ENCODE measurements at places on chromosomes 11 and 22. TPM values are rescaled to one million over a fixed set of nuclear protein-coding genes. Genes with fewer than 3 reads are reported as not detected.

- no peak overlapping the region for H3K27ac ChIP-seq
- peaks cover 5% of the 10 kb centered on the region for H3K27me3 ChIP-seq
- no peak for DNase-seq
- H3K4me1 ChIP-seq: no peaks in the 10 kb centered on the region
These were observed 253.7 kb upstream of the B3GAT1 start for GRCh38 chr11:134665571-134666270.

The TP53I11 gene
- total RNA-seq: 11.2 TPM

The HMBS gene
- 11.9 TPM for total RNA-seq

- no peak overlapping the region for H3K4me3 ChIP-seq
- no peaks in the 10 kb centered on the region for H3K27me3 ChIP-seq
- DNase-seq: peak; percentile 41
- no peaks in the 10 kb centered on the region for H3K36me3 ChIP-seq
These were observed 43.2 kb upstream of the CLMP start for GRCh38 chr11:123238297-123238696.

The GGTLC2 gene
- total RNA-seq: 0.37 TPM

- no peaks in the 10 kb centered on the region for H3K4me1 ChIP-seq
- DNase-seq: no peak
- H3K27ac ChIP-seq: no peak overlapping the region
- H3K36me3 ChIP-seq: no peaks in the 10 kb centered on the region
- no peak overlapping the region for H3K4me3 ChIP-seq
These were observed 89.7 kb downstream of the BRD1 start for GRCh38 chr22:49738006-49738405.

The CASP4 gene
- total RNA-seq: 50.9 TPM

The TRPM5 gene
- 0.07 TPM for total RNA-seq

- H3K4me3 ChIP-seq: no peak overlapping the region
- no peak overlapping the region for H3K27ac ChIP-seq
- peaks cover 6% of the 10 kb centered on the region for H3K4me1 ChIP-seq
- no peak for DNase-seq
These were observed 13.2 kb downstream of the PPFIBP2 start for GRCh38 chr11:7527029-7527428.

DNA sequence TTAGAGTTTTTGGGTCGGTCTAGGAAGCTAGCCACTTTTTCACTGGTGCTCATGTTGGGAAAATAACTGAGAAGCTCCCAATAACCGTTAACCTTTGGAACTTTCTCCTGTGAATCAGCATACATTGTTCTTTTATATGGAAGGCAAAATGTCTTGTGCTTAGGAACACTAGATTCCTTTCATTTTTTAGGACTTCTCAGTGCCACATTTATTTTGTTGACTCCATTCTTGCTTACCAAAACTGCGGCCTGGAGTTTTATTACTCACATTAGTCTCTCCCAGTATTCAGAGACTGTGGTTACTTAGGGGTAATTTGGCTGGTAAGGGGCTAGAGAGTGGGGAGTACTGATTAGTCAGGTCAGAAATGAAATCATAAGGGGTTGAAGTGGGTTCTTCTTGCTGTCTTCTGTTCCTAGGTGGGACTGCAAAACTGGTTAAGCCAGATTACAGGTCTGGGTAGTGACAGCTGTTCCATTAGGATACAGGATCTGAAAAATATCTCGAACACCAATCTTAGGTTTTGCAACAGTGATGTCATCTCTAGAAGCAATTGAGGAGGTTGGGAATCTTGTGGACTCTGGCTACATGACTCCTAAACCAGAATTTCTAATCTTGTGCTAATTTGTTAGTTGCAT lies 631.4 kb upstream of the LUZP2 start:
- no peaks in the 10 kb centered on the region for H3K36me3 ChIP-seq
- H3K27ac ChIP-seq: no peak overlapping the region
- H3K4me1 ChIP-seq: no peaks in the 10 kb centered on the region

- peak within 1 kb of the TSS; percentile 98 for H3K27ac ChIP-seq
- DNase-seq: peak; percentile 88
- peak within 1 kb of the TSS; percentile 70 for H3K4me3 ChIP-seq
- H3K27me3 ChIP-seq: no peaks in the 10 kb centered on the region
These were observed at the start of gene MYRF for GRCh38 chr11:61752117-61752924. MYRF (plus strand) TSS chr11:61752636; CDS start chr11:61752745, 109 bp downstream.

GRCh38 chr11:15266999-15267398 lies 152.3 kb downstream of the INSC start:
- H3K27ac ChIP-seq: no peak overlapping the region
- no peaks in the 10 kb centered on the region for H3K4me1 ChIP-seq
- no peak for DNase-seq
- H3K4me3 ChIP-seq: no peak overlapping the region
- H3K27me3 ChIP-seq: no peaks in the 10 kb centered on the region
- H3K36me3 ChIP-seq: no peaks in the 10 kb centered on the region

DNA sequence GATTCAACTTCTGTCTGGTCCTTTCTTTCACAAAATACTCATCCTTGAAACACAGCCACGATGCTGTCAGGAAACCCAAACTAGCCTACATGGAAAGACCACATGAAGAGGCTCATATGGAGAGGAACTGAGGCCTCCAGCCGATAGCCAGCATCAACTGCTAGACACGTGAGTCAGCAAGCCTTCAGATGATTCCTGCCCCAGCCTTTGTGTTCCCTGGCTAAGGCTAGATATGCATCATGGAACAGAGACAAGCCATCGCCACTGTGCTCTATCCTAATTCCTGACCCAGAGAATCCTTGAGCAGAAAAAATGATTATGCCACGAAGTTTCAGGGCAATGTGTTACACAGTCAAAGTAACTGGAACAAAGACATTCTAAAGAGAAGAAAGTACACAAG lies 75.5 kb downstream of the ENTHD1 start:
- no peak overlapping the region for H3K4me3 ChIP-seq
- H3K36me3 ChIP-seq: no peaks in the 10 kb centered on the region
- peaks cover 7% of the 10 kb centered on the region for H3K27me3 ChIP-seq
- DNase-seq: no peak

DNA sequence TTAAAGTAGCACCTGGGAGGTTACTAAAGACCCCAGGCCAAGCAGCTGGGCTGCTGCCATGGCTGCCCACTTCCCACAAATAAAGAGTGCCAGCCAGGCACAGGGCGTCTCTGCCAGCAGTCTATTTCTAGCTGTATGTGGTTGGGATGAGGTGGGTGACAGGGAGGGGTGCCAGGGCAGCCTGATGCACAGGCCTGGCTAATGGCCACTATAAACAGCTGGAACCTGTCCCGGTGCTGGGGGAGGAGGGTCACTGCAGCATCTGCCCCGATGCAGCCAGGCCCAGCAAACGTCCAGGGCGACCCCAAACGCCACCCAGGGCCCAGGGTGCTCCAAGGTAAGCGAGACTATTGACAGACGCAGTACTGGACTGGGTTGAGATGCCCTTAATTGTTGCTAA lies 37.4 kb downstream of the SCUBE1 start:
- H3K36me3 ChIP-seq: no peaks in the 10 kb centered on the region
- H3K27me3 ChIP-seq: no peaks in the 10 kb centered on the region
- H3K4me3 ChIP-seq: no peak overlapping the region
- no peak overlapping the region for H3K27ac ChIP-seq
- H3K4me1 ChIP-seq: peaks cover 18% of the 10 kb centered on the region
- no peak for DNase-seq

GRCh38 chr11:15940462-15941205 lies 415.7 kb downstream of the SOX6 start:
- H3K4me3 ChIP-seq: no peak overlapping the region
- H3K27me3 ChIP-seq: no peaks in the 10 kb centered on the region

GRCh38 chr22:30694640-30695350 lies at the start of gene OSBP2:
OSBP2 (plus strand) TSS chr22:30694874; CDS start chr22:30694910, 36 bp downstream.
- H3K36me3 ChIP-seq: no peaks in the 10 kb centered on the region
- peaks cover 7% of the 10 kb centered on the region for H3K4me1 ChIP-seq
- peak; percentile 77 for DNase-seq
- peak within 1 kb of the TSS; percentile 92 for H3K27ac ChIP-seq
- H3K4me3 ChIP-seq: peak within 1 kb of the TSS; percentile 87

The OR10A3 gene
- not detected for total RNA-seq

The PARVG gene
- 0.96 TPM for total RNA-seq

GRCh38 chr11:70631624-70632047 lies 233.3 kb downstream of the CTTN start:
- no peak for DNase-seq
- H3K36me3 ChIP-seq: no peaks in the 10 kb centered on the region
- H3K4me1 ChIP-seq: no peaks in the 10 kb centered on the region
- H3K27ac ChIP-seq: no peak overlapping the region
- H3K27me3 ChIP-seq: no peaks in the 10 kb centered on the region

GRCh38 chr22:39292561-39293074 lies 26.8 kb downstream of the RPL3 start:
- H3K27me3 ChIP-seq: no peaks in the 10 kb centered on the region
- no peaks in the 10 kb centered on the region for H3K36me3 ChIP-seq
- H3K4me1 ChIP-seq: peaks cover 26% of the 10 kb centered on the region
- H3K27ac ChIP-seq: peak overlapping the region; percentile 56

The KLHDC7B gene
- 0.92 TPM for total RNA-seq

DNA sequence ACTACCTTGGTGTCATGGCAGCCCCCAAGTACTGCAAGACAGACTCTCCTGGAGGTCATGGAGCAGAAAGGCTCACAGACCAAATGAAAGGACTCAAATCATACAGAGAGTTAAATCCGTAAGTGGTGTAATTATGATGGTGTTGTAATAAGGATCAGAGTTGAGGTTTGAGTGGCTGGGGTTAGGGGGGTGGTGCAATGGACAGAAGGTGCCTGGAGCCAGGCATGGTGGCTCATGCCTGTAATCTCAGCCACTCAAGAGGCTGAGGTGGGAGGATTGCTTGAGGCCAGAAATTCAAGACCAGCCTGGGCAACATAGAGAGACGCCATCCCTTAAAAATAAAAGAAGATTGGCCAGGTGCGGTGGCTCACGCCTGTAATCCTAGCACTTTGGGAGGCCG lies 18.7 kb downstream of the ART5 start:
- H3K4me1 ChIP-seq: no peaks in the 10 kb centered on the region
- no peak overlapping the region for H3K27ac ChIP-seq
- H3K27me3 ChIP-seq: no peaks in the 10 kb centered on the region
- H3K36me3 ChIP-seq: no peaks in the 10 kb centered on the region

The KRTAP5-2 gene
- not detected for total RNA-seq

The ZBTB3 gene
- 7.0 TPM for total RNA-seq

DNA sequence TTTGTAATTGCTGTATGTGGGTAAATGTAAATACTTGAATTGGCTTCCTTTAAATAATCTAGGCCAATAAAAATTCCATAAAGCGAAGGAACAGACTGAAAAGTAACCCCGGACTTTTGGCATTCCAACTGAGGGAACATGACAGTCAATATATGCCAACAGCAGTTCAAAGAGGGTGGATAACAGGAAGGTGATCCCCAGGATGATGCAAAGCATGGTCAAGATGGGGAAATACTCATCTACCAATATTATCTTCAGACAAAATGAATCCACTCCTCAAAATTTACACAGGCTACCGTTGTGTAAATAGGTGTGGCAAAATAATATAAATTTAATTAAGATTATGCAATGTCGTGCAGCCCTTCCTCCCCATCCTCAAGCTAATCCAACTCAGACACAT lies 56.9 kb downstream of the BBOX1 start:
- DNase-seq: no peak
- H3K27me3 ChIP-seq: no peaks in the 10 kb centered on the region
- H3K4me3 ChIP-seq: no peak overlapping the region
- H3K4me1 ChIP-seq: no peaks in the 10 kb centered on the region

- no peak for DNase-seq
- H3K27me3 ChIP-seq: peaks cover 4% of the 10 kb centered on the region
- no peak overlapping the region for H3K4me3 ChIP-seq
- peaks cover 3% of the 10 kb centered on the region for H3K4me1 ChIP-seq
- H3K27ac ChIP-seq: no peak overlapping the region
These were observed 137.2 kb upstream of the OPCML start for GRCh38 chr11:133669371-133670053.

- no peaks in the 10 kb centered on the region for H3K27me3 ChIP-seq
- H3K27ac ChIP-seq: no peak overlapping the region
- no peak for DNase-seq
- no peaks in the 10 kb centered on the region for H3K4me1 ChIP-seq
- H3K4me3 ChIP-seq: no peak overlapping the region
- H3K36me3 ChIP-seq: no peaks in the 10 kb centered on the region
These were observed 6.8 kb downstream of the SAC3D1 start for GRCh38 chr11:65047581-65048422.

DNA sequence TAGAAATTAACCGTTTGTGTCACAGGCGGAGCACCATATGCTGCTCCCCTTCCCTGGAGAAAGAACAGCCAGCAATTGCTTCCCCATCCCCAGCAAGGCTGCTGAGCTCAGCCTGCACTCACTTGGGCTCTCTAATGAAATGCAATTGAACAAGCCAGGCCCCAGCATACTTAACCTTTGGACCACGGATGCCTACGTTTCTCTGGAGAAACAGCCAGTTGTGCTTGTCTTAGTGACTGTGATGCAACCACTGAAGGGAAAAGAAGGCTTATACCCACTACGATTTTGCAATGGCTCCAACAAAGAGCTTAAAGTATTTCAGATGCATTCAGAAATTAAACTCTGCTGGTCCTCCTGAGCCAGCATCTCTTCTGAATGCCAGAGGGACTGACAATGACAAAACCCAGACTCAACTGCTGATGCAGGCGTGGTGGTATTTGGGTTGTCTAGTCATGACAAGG lies 51.3 kb upstream of the SESN3 start:
- H3K4me3 ChIP-seq: no peak overlapping the region
- H3K27me3 ChIP-seq: no peaks in the 10 kb centered on the region
- H3K36me3 ChIP-seq: no peaks in the 10 kb centered on the region
- H3K27ac ChIP-seq: peak overlapping the region; percentile 94

The FOLH1 gene
- total RNA-seq: not detected

The WT1 gene
- total RNA-seq: 0.24 TPM

- DNase-seq: no peak
- H3K36me3 ChIP-seq: no peaks in the 10 kb centered on the region
- no peaks in the 10 kb centered on the region for H3K27me3 ChIP-seq
- no peak overlapping the region for H3K27ac ChIP-seq
- peaks cover 13% of the 10 kb centered on the region for H3K4me1 ChIP-seq
These were observed 514 bp upstream of the HDAC10 start for GRCh38 chr22:50251477-50252081.

GRCh38 chr11:2443881-2444820 lies at the start of gene TRPM5:
TRPM5 (minus strand) TSS chr11:2444514; CDS start chr11:2423036, 21,478 bp downstream.
- no peak within 1 kb of the TSS for H3K27ac ChIP-seq
- H3K27me3 ChIP-seq: peaks cover 33% of the 10 kb centered on the region
- H3K4me1 ChIP-seq: no peaks in the 10 kb centered on the region
- no peaks in the 10 kb centered on the region for H3K36me3 ChIP-seq
- H3K4me3 ChIP-seq: no peak within 1 kb of the TSS
- peak; percentile 57 for DNase-seq

DNA sequence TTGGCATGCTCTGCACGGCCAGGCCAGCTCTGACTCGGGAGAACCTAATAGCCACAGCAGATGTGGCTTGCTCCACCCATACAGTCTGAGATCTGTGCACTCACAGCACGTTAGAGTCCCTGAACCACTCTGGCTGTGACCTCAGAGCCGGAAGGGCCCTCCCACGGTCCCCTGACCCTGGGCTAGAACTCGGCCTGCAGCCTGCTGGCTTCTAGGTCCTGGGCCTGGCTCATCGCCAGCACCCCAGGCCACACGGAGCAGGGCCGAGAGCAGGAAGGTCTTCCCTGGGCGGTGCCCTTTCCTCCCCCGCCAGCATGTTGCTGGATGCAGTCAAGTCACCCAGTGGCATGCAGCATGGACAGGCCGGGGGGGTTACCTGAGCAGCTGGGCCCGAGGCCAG lies 35.3 kb upstream of the TTLL12 start:
- no peak for DNase-seq
- no peaks in the 10 kb centered on the region for H3K27me3 ChIP-seq
- H3K4me3 ChIP-seq: no peak overlapping the region
- H3K4me1 ChIP-seq: peaks cover 12% of the 10 kb centered on the region
- no peak overlapping the region for H3K27ac ChIP-seq
- no peaks in the 10 kb centered on the region for H3K36me3 ChIP-seq

The DNAJC4 gene
- total RNA-seq: 12.8 TPM

The PGA4 gene
- 2.0 TPM for total RNA-seq

GRCh38 chr22:46575911-46576555 lies 38.6 kb upstream of the CELSR1 start:
- peak overlapping the region; percentile 30 for H3K4me3 ChIP-seq
- H3K36me3 ChIP-seq: no peaks in the 10 kb centered on the region
- peaks cover 46% of the 10 kb centered on the region for H3K4me1 ChIP-seq
- peak; percentile 45 for DNase-seq
- peak overlapping the region; percentile 94 for H3K27ac ChIP-seq
